ENCODE measurements at places on chromosomes 7 and 10. TPM values are rescaled to one million over a fixed set of nuclear protein-coding genes. Genes with fewer than 3 reads are reported as not detected.

- no peak for DNase-seq
Observed at GRCh38 chr10:124525751-124526600, 64.4 kb downstream of the LHPP start.

GRCh38 chr7:101173752-101174244 is 6.3 kb downstream of the NAT16 start:
- DNase-seq, result no peak

- peak; percentile 5 for DNase-seq
Observed at GRCh38 chr7:114345494-114345893, 69.1 kb upstream of the FOXP2 start.

- no peak for DNase-seq
Observed at GRCh38 chr7:4233621-4234497, 448.2 kb upstream of the FOXK1 start.

GRCh38 chr10:28387140-28387539 is 84.3 kb upstream of the MPP7 start:
- DNase-seq, result no peak

GRCh38 chr10:68303849-68304412 is 27.9 kb upstream of the HNRNPH3 start:
- no peak for DNase-seq

DNA sequence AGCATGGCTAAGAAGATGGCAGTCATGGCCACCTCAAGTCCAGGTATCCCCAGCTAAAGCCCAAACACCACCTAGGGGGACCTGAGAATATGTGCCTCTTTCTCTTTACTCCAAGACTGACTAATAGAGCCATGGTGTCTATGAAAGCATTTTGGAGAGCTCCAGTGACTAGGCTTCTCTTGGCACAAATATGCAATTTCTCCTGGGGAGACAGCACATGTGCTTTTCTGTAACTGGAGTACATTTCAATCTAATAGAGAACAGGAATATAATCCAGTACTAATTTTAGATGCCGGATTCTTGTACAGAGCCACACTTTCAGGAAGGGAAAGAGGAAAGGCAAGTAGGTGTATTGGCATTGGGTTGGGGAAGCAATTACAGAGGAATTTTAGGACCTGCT is 260.1 kb downstream of the BMPER start:
- no peak for DNase-seq

- DNase-seq, result peak; percentile 50
Observed at GRCh38 chr7:41886262-41886900, 183.5 kb upstream of the INHBA start.

GRCh38 chr7:55489552-55489951 is 82.8 kb downstream of the VOPP1 start:
- DNase-seq, result no peak

- no peak for DNase-seq
Observed at GRCh38 chr7:103993551-103993950, 4.1 kb upstream of the RELN start.

GRCh38 chr10:31368724-31369123 is 49.7 kb downstream of the ZEB1 start:
- no peak for DNase-seq

DNA sequence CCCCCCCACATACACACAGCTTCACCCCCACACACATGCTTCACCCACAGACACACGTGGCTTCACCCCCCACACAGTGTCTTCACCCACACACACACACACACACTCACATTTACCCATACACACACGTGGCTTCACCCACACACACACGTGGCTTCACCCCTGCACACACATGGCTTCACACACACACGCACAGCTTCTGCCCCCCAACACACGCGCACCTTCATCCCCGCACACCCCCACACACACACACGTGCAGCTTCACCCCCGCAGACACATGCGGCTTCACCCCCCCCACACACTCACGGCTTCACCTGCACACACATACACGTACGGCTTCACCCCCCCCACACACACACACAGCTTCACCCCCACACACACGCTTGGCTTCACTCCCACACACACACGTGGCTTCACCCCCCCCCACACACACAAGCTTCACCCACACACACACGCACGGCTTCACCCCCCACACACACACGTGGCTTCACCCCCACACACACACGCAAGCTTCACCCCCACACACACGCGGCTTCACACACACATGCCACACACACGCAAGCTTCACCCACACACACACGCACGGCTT is 82.4 kb downstream of the NKX6-2 start:
- no peak for DNase-seq

DNA sequence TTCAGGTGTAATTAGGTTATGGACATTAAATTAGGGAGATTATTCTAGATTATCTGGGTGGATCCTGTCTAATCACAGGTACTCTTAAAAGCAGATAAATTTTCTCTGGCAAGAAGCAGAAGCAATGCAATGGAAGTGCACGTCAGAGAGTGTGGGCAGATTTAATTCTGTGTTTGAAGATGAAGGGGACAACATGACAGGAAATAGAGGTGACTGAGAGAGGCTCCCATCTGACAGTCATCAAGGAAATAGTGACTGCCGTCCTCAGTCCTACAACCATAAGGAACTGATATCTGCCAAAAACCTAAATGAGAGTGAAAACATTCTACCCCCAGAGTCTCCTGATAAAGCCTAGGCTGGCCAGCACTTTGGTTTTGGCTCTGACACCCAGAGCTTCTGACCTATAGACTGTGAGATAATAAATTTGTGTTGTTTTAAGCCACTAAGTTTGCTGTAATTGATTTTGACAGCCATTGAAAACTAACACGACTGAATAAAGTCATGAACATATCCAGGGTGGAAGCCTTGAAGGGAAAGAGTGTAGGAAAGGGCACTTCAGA is 30.5 kb upstream of the DDX50 start:
- no peak for DNase-seq

DNA sequence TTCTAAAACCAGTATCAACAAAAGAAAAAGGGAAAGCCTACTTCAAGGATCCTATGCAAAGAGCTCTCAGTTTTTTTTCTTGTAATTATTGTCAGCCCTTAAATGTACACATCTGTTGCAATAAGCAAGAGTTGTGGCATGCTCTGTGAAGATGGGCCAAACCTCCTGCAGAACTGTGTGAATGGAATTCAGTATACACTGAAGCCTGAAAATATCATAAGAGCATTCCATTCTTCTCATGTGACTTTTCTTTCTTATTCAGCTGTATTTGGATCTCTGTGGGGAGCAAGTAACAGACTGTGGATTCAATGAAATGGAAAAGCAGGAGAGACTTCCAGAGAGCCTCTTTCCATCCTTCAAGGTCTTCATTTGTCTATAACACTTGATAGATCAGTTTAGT is 130.7 kb downstream of the SAMD9 start:
- no peak for DNase-seq

- peak; percentile 26 for DNase-seq
Observed at GRCh38 chr10:84605802-84606201, 277.4 kb downstream of the CCSER2 start.

- DNase-seq, result no peak
Observed at GRCh38 chr7:129341816-129342806, 92.1 kb upstream of the STRIP2 start.

- peak; percentile 25 for DNase-seq
Observed at GRCh38 chr10:72248468-72249151, 25.1 kb upstream of the DDIT4 start.

DNA sequence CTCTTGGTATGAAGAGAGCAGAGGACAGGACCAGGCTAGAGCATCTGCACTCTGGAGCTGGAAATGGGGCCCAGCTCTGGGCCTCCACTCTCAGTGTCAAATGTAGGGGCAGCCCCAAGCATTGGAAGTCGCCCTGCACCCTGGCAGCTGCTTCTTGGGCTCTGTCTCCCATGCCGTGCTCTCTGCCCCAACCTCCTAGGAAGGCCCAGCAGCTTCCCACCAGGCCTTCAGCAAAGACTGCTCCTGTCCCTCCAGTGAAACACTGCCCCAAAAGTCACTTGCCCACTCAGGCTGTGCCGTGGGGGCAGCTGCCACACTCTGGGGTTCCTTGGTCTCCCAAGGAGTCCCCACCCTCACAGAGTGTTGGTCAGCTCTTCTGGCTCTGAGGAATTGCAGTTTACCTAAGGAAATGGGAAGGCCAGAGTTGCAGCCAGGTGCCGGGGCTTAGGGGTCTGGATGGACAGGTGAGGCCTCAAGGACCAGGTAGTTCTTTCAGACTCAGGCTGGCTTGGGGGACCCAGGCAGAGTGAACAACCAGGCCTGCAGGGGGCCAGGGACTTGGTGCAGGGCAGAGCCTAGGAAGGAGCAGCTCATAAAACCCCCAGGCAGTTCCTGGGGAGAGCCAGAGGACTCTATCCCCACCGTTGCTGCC is 9.4 kb upstream of the OPN4 start:
- DNase-seq, result no peak

DNA sequence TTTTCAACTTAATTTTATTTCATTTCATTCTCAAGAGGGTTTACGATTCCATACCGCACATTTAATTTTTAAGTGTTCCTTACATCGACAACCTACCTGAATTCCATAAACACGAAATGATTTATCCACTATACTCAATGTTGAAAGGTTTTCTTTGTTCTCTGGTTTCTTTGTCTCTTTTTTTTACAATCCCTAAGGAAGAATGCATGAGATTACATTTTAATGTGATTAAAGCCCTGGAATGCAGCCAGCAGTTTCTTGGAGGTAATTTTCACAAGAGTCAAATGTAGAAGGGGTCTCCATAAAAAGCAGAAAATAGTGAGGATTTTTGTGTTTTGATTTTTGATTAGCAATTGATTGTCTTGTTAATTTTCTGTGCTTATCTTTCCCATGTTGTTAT is 59.2 kb upstream of the ADCY1 start:
- DNase-seq, result no peak

DNA sequence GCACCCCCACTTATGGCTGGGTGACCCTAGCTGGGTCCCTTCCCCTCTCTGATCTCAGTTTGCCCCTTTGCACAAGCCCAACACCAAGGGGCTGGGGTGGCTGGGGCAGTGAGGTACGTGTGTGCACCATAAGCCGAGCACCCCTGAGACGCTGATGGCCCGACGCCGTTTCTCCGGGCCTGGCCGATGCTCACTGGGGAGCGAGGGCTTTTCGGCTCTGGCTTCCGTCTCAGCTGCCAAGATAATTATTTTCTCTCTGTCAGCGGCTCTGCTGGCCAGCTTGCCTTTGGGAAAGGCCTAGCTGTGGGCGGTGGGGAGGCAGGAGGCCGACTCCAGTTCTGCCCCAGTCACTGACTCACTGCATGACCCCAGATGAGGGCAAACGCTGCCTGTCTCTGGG is 91.0 kb downstream of the ZMIZ1 start:
- no peak for DNase-seq

DNA sequence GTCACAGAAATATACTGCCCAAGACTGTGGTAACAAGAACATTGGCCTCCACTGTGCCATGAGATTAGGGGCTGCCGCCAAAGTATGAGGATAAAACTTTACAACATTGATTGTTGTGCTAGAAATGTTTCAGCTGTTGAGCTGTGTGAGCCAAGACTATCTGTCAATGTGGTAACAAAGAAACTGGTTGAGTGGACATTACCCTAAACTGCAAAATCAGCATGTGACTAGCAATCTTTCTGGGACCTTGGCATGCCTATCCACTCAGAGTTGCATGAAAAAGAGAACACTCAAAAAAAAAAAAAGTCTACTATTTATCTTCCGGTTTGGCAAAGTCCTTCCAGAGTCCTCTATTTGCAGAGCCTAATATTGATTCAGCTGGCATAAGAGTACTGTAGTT is 605.6 kb upstream of the CNTNAP2 start:
- DNase-seq, result no peak

GRCh38 chr10:46254467-46254866 is 32.3 kb upstream of the ANTXRL start:
- no peak for DNase-seq

- DNase-seq, result no peak
Observed at GRCh38 chr10:103958996-103959395, 7.9 kb upstream of the SLK start.

GRCh38 chr10:33095867-33096815 is 138.1 kb upstream of the ITGB1 start:
- no peak for DNase-seq

DNA sequence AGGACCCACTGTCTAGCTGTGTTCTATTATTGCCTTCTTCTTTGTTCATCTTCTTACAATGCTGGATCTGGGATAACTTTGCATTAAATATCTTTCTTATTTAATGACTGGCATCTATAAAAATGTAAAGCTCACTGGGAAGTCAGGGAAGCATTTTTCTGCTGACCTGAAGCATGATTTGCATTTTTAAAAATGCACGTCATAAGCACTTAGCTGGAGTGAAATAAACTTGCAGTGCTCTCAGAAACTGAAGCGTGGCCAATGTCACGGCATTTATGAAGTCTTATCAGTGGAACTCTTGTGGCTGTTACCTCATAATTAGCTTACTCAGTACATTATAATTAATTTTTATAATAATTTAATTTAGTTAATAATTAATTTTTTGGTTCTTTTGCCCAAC is 59.1 kb downstream of the FRMD4A start:
- no peak for DNase-seq

DNA sequence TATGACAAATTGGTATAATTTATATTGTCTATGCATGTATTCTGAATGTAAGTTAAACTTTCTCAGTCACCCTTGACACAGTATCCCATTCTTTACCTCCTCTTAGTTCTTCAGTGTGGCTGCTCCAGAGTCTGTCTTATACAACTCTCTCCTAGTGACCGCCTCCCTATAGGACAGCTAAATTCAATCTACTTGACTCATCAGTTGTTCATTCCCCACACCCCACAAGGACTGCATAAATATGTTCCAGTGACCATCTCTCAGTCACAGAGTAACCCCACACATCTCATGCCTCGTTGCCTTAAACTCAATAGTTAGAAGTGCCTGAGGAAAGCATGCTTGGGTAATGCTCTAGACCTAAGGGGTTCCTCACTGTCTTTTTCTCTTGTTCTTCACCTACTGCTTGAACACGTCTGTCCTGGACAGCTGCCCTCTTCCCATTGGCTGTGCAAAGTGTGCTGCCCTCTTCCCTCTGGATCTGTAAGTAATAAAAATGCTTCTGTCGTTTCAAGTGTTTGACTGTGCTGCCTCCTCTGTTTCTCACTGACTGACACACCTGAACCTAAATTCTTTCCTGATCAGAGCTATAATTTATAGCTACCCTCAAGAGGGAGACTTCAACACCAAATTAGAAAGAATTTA is 494.6 kb upstream of the GRM3 start:
- peak; percentile 7 for DNase-seq

DNA sequence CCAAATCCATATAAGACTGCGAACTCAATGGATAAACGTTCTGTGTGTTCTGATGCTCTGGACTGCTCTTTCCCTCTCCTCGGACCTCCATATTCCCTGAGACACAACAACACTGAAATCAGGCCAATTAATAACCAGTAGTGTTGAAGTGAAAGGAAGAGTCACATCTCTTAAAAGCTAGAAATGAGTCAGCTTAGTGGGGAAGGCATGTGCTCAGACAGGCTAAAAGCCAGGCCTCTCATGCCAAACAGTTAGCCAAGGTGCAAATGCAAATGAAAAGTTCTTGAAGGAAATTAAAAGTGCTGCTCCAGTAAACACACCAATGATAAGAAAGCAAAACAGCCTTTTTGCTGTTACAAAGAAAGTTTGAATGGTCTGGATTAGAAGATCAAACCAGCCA is 29.3 kb downstream of the TNS3 start:
- no peak for DNase-seq

MMP21 gene
- total RNA-seq, result not detected

CDCA7L gene
- total RNA-seq, result 109 TPM

CUZD1 gene
- 0.99 TPM for total RNA-seq

UNCX gene
- total RNA-seq, result not detected

TMEM225B gene
- total RNA-seq, result 1.6 TPM

FAM25C gene
- not detected for total RNA-seq

TRIM50 gene
- total RNA-seq, result not detected

TRIM74 gene
- total RNA-seq, result not detected

MYL7 gene
- total RNA-seq, result not detected

LBX1 gene
- total RNA-seq, result not detected

AGMO gene
- total RNA-seq, result not detected

SAMD9L gene
- total RNA-seq, result 21.2 TPM

WNT2 gene
- not detected for total RNA-seq

TRPV5 gene
- total RNA-seq, result not detected

SFTPA2 gene
- total RNA-seq, result not detected

All from H4 (cell line).